AG04450 (cell line): ENCODE measurements at places on chromosomes 7 and 10.

- no peak for DNase-seq
Observed at GRCh38 chr10:127860592-127860991, 32.1 kb downstream of the CLRN3 start.

GRCh38 chr10:103752680-103753248, 102.6 kb downstream of the SH3PXD2A start:
- no peak for DNase-seq

GRCh38 chr7:159014297-159015062, 130.2 kb downstream of the VIPR2 start:
- DNase-seq: no peak

GRCh38 chr7:85693326-85693725, 506.5 kb upstream of the SEMA3D start:
- DNase-seq: no peak

- DNase-seq: no peak
Observed at GRCh38 chr7:138137423-138138171, 61.3 kb downstream of the AKR1D1 start.
